ENCODE measurements at places on chromosomes 12 and 14.

GRCh38 chr12:56127888-56128669 is at the start of gene ESYT1:
ESYT1 (plus strand) TSS chr12:56128267; CDS start chr12:56128320, 53 bp downstream.
- peak; percentile 98 for DNase-seq

GRCh38 chr14:96126783-96127271 is 77.8 kb upstream of the BDKRB2 start:
- DNase-seq, result no peak

- no peak for DNase-seq
Measured at GRCh38 chr12:65532162-65532561, 253.7 kb downstream of the MSRB3 start.

DNA sequence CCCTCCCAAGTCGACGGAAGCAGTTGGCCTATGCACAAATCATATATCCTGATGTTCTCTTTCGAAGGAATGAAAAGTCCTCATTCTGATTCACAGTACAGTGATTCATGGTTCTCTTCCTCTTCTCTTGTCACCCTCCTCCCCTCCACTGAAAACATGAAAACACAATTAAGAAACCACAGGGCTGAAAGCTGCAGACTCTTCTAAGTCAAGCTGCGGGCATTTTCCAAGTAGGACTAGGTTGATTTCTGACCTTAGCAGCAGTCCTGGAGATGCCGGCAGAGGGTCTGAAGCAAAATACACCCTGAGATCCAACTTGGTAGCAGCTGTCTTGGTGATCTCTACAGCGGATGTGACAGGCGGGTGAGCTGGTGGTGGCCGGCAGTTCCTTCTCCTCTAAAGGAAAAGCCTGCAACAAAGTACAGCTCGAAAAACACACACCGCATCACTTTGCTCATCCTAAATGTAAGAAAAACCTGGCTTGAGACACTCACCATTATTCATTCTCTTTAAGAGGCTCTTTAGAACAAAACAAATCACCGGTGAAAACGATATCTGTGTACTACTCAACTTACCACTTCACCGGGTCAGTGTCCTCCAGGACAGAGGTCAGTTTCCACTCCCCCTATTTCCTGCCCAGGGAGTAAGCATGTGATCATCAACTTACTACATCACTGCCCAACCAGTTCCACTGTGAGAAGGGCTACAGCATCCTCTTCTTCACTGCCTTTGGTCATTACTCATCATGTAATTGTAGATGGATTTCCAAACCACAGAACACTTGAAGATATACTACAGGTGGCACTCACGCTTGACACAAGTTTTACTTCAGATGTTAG is 6.0 kb downstream of the TMCC3 start:
- DNase-seq, result no peak

GRCh38 chr12:56998316-56998715 is 8.0 kb downstream of the ZBTB39 start:
- DNase-seq, result no peak

DNA sequence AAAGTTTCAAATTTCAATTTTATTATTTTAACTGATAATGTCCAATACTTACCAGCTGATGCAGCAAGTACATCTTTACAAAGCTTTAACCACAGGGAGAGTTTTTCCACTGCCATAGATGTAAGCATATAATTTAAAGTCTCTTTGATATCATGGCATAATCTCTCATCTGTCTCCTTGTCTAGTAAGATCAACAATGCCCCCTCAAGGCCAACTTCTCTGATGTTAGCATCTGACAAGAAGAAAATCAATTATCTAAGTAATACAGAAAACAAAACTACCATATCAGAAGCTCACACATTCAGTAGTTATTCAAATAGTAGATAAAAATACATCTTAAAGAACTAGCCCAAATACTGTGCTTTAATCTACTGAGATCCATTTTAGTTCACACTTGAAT is 94.2 kb downstream of the HEATR5A start:
- DNase-seq, result no peak

- no peak for DNase-seq
Measured at GRCh38 chr14:65676361-65677014, 264.0 kb downstream of the FUT8 start.

DNA sequence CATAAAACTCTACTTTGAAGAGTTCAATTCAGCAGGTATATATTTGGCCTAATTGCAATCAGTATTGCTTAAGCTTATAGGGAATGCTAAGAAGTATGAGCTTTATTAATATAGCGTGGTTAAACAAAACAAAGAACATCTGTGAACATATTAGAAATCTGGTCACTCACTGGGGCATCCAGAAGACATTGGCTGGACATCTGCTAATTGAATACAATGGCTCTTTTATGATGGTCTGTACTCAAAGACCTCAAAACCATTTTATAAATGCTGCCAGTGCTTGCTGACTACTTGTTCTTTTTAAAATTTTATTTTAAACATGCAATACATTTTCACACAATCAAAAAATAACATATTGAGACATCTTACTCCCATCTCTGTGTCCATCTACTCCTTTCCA is 173.0 kb downstream of the STXBP6 start:
- DNase-seq, result no peak

- DNase-seq, result no peak
Measured at GRCh38 chr14:104784218-104784568, 11.4 kb downstream of the AKT1 start.

DNA sequence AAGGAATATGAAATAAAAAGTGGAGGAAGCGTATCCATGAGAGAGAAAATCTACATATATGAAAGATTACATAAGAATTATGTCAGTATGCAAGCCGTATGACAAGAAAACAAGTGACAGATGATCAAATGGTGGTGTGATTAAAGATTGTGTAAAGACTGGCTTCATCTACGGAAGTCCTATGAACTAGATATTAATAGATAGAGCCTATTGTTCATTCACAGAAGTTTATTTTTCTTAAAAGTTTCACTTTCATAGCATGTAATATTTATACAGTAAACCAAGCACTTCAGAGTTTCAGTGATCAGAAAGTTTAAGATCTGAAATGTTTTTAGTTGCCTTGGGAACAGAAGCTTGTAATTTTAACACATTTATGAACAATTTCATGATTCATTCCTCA is 84.5 kb downstream of the VRK1 start:
- no peak for DNase-seq

DNA sequence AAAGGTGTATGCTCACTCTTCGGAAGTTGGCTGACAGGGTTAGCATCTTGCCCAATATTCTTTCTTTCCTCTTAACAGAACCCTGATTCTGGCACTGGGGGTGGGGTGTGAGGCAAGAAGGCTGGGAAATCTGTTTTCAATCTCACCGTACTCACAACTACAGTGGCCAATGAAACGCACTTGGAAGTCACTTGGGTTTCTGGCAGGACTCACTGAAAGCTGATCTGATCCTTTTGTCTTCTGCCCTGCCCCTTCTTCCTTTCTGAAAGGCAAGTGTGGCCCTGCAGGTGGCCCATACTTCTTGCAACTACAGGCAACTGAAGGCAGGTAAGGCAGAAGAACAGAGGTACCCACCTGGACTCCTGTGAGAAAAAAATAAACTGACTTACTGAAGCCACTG is 106.9 kb downstream of the STXBP6 start:
- no peak for DNase-seq

DNA sequence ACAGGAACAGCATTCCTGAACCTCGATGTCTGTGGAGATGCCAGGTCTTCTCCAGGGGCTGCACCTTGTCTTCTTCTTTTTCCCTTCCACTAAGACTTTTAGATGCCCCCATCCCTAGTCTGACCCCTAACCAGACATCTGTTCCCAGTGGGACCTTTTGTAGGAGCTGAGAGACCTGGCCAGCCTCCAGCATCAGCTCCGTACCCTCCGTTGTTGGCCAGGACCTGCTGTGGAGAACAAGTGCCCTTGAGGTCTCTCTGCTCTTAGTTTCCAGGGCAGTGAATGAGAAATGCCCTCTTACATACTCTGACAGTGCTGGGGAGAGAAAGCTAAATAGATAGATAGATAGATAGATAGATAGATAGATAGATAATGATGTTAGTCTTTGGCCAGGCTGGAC is 16.8 kb upstream of the SDR39U1 start:
- DNase-seq, result no peak

DNA sequence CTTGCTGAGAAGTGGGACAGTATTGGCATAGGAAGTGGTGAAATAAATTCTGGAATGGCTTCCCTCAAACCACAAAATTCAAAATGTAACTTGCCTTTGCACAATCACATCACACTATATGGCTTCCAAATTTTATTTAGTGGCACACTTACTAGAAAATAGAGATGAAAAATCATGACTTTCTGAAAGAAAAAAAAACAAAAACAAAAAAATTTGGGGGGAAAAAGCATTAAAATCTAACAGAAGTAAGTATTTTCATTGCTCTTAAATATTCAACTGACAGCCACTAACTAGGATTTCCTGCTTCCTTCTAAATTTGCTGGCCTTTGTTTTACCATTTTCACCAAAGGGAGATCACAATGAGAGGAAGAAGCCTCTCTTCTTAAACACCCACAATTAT is 23.0 kb downstream of the ATF7 start:
- DNase-seq, result no peak

- no peak for DNase-seq
Measured at GRCh38 chr12:82517027-82517426, 158.7 kb downstream of the METTL25 start.

- DNase-seq, result no peak
Measured at GRCh38 chr12:119208626-119209061, 29.9 kb downstream of the HSPB8 start.

GRCh38 chr12:115474539-115475353 is 790.8 kb upstream of the TBX3 start:
- DNase-seq, result no peak

DNA sequence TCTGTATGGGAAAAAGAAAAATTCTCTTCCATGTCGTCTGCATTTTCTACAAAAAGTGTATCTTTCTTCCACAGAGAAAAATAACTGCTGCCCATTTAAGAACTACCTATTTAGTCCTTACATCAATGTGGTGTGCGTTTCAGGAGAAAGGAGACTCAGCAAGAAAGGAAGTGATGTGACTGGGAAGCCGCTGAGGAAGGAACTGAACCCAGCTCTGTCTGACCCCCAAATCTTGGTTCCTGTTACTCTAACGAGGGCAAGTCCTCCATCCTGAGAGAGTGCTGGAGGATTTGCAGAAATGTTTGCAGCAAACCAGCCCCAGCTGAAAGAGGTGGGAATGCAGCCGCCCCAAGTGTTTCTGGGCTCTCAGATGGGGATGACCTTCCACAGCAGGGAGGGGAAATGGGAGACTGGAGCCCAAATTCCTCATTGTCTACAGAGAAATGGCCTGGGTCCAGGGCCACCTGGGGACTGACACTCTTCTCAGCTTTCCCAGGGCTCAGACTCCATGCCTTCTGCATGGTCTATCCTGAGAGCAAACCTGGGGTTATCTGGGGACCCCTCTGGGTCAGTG is 6.7 kb upstream of the MLEC start:
- DNase-seq, result no peak

DNA sequence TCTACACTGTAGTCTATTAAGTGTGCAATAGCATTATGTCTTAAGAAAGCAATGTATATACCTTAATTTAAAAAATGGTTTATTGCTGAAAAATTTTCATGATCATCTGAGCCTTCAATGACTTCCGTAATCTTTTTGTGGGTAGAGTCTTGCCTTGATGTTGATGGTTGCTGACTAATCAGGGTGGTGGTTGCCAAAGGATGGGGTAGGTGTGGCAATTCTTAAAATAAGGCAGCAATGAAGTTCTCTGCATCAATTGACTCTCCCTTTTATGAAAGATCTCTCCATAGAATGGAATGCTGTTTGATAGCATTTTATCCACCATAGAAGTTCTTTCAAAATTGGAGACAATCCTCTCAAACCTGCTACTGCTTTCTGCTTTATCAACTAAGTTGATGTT is 41.1 kb downstream of the BBS10 start:
- DNase-seq, result no peak

DNA sequence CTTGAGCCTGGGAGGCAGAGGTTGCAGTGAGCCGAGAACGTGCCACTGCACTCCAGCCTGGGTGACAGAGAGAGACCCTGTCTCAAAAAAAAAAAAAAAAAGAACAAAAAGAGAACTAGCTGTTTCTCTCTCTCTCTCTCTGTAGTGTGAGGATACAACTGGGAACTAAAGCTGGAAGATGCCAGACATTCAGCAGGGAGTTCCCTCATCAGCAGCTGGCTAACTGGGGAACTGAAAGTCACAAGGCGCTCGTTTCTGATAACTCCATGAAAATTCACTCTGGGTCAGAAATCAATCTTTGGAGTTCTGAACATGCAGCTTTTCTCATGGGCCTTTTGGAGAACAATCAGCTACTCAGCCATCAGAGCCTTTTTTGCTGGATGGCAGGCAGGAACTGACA is 43.5 kb upstream of the MAP1LC3B2 start:
- DNase-seq, result no peak

GRCh38 chr12:30019366-30020140 is 235.8 kb upstream of the TMTC1 start:
- no peak for DNase-seq

- DNase-seq, result no peak
Measured at GRCh38 chr12:21797539-21797938, 23.0 kb upstream of the KCNJ8 start.

- no peak for DNase-seq
Measured at GRCh38 chr12:63318313-63318712, 167.3 kb upstream of the AVPR1A start.
